ENCODE measurements at places on chromosomes 3 and 15.
A peak's percentile ranks its signal among the peaks of the same experiment; 100 is the strongest.

DNA sequence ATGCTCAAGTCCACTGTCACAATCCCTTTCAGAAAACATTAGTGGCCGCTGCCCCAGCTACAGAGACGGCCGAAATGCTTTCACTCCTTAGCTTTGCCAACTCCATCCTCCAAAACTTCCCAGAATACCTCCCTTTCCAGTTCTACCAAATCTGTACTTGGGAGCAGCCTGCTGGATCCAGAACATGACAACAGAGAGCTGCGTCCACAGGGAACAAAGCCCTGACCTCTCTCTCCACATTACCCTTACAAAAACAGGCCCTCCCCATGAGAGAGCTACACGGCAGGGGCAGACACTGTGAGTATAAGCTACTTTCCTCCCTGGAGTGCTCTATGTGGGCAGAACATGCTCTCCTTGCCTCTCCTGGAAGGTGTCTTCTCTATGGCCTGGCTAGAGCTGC is 6.3 kb downstream of the RBM15B start:
- DNase-seq = no peak

DNA sequence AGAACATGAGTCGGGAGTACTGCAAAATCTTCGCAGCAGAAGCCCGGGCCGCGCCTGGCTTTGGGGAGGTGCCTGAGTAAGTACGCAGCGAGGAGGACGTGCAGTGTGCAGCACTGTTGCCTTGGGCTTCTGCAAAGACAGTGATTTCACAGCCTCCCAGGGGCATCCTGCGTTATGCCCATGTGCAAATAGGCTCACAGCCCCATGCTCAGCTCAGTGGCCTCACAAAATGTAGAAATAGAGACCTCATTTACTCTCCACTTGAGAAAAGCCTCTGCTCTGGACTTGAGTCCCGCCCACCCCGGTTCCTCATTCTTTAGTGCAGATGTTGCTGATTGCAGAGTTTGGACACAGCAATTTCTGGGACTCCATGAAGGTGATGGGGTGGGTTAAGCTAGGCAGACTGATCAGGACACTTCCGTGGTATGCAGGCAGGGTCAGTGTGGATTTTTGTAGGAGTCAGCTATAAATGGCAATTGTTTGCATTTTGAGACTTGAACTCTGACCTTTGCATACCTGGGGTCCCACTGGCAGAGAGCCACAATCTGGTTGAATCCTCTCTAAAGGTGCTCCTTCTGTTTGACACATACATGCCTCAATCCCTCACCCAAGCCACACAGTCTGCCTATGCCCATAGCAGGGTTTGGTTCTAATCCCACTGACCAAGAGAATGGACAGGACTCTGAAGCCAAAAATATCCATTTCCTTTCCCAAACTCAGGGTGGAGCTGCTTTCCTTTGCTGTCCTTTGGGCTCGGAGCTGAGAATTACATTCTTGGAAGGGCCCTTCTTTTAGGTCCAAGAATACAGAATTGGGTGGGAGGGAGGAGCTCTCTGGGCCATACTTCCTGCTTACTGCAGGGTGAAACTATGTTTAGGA is 20.7 kb upstream of the SLC28A1 start:
- no peak for DNase-seq

DNA sequence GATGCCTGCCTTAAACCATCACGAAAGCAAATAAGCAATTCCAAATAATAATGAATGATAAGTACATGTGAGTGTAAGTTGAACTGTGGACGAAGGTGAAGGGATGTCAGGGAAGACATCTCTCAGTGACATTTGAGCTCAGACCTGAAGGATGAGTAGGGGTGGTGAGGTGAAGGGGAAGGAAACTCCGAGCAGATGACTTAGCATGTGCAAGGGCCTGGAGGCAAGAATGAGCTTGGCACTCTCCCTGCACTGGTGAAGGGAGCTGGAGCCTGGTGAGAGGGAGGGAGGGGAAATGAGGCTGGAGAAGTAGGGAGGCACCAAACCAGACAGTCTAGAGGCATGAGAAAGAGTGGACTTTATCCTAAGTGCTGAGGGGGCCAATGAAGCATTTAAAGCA is 84.3 kb downstream of the MTHFS start:
- no peak for DNase-seq

GRCh38 chr3:182821221-182821981 is 28.1 kb downstream of the ATP11B start:
- DNase-seq = no peak

- DNase-seq = no peak
Measured at GRCh38 chr3:171374661-171375285, 85.4 kb downstream of the TNIK start.

- no peak for DNase-seq
Measured at GRCh38 chr3:174335910-174336309, 523.2 kb upstream of the NAALADL2 start.

DNA sequence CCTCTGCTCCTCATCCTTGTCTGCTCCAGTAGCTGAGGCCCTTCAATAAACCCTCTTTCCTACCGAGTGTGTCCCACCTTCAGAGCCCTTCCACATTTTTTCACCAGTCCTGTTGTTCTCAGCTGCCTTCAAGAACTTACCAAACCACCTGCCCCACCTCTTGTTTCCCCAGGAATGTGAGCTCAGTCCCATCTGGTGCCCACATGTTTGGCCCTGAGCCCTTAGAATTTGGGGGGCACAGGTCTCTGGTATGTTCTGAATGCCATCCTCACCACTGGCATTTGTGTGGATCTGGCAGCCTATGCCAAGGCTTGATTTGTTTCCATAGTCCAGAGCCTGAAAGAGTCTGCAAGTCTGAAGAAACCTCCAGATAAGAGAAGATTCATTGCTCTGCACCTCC is 315.2 kb upstream of the PPP2R3A start:
- DNase-seq = no peak

- DNase-seq = no peak
Measured at GRCh38 chr3:1103525-1103924, 10.7 kb downstream of the CNTN6 start.

DNA sequence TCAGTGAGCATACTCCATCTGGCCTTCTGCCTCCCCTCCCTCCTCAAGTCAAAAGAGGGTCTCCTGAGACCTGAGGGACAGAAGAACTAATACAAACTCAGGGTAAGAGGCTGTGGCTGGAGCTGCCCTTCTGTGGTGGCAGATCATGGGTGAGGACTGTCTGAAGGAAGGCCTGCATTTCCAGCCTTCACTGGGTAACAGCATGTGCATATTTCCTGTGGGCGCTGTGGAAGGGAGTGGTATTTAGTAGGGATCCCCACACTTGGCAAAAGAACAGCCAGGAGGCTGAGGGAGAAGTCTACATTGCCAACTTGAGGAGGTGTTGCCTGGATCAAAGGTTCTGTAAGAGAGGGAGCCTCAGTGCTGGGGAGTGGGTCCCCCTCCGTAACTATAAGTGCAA is 10.1 kb upstream of the ESYT3 start:
- DNase-seq = no peak

DNA sequence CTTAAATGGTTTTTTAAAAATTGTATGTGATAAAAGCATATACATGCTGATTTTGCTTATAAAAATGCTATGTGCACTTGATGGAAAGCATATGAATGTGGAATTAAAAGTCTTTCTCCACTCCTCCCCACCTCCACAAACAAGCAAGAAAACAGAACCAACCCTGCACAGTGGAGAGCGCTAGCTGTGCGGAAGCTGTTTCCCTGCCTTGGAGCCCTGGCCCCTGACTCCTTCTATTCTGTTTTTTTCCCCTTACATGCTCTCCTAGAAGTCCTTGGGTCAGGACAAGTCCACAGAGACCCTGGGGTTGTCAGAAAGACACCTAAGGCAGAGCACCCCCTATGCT is 64.2 kb downstream of the BOC start:
- no peak for DNase-seq

DNA sequence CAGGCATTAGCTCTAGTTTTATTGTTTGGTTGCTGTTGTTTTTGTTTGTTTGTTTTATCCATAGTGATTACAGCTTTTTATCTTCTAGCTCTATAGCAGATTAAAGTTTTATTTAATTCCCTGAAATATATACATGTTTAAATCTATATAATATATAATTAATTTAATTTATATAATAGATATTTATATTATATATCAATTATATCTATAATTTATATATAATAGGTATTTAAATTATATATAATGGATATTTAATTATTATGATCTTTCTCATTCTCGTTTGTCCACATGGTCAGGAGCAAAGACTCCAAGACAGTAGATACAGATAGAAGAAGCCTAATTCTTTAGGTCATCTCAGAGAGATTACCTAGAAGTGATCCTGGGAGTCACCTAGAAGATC is 238.8 kb upstream of the GPR149 start:
- DNase-seq = no peak

- DNase-seq = peak; percentile 30
Measured at GRCh38 chr3:52052831-52053306, 3.5 kb downstream of the DUSP7 start.

DNA sequence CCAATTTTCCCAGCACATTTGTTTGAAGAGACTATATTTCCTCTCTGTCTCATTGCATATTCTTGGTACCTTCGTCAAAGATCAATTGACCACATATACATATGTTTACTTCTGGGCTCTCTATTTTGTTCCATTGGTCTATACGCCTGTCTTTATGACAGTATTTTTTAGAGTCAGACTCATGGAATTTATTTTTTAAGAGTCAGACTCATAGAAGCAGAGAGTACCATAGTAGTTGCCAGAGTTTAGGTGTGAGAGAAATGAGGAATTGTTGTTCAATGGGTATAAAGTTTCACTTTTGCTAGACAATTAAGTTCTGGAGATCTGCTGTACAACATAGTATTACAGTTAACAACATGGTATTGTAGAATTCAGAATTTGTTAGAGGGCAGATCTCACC is 27.1 kb downstream of the PLA2G4F start:
- DNase-seq = no peak

GRCh38 chr3:175274056-175274455 is 414.9 kb downstream of the NAALADL2 start:
- DNase-seq = no peak

DNA sequence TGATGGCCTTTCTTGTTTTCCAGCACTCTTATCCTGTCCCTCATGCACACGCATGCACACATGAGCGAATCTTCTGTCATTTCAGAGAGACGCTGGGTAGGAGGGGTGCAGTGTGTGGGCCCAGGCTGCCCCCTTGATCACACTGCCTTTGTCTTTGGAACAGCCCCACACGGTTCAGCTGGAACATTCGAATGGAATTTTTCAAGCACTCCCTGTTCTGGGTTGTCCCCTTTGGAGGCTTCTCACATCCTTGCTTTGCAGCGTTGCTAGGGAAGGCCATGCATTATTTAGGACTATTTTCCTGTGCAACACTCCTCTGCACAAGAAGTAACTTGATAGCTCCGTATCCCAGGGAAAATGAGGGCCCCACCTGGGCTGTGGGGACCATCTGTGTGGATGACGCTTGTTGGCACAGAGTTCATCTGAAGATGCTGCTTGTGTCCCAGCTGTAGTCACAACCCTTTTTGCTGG is 78.4 kb downstream of the SPSB4 start:
- no peak for DNase-seq

DNA sequence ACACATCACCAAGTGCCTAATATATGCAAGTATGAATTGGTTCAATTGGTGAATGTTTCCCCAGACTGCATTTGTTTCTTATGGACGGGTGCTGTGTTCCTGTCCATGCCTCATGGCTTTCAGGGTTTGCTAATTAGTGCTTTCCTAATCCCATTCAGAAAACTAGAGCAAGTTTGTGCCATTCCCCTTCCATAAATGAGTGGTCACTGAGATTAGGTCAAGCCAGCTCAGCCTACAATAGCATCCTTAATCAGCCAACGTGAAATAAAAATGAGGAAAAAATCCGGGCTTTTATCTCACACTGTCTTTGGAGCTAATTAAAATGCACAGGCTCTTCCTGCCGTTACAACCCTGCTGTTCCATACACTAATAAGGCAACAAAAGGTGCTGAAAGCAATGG is 788.8 kb downstream of the ROBO1 start:
- DNase-seq = no peak

DNA sequence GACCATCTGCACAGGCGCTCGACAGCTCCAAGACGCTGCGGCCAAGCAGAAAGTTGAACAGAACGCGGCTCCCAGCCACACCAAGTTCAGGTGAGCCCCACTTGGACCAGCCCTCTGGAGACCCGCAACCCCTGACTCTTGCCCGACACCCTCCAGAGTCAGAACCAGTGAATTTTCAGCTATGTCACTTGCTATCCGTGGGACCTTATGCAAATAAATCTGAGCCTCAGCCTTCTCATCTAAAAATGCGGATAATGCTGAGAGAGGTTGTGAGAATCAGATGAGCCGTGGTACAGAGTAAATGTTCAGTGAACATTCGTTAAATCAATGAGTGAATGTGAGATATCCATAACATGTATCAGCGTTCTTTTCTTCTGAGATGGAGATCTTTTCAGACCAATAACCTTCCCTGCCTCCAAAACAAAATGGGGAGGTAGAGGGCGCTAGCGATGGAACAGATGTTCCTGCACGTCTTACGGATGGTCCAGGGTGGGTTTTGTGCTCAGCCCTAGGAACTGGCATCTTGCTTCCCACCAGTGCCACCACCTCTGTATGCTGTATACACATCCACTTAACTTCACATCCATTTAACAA is 524 bp downstream of the MRPS11 start:
- DNase-seq = peak; percentile 3

DNA sequence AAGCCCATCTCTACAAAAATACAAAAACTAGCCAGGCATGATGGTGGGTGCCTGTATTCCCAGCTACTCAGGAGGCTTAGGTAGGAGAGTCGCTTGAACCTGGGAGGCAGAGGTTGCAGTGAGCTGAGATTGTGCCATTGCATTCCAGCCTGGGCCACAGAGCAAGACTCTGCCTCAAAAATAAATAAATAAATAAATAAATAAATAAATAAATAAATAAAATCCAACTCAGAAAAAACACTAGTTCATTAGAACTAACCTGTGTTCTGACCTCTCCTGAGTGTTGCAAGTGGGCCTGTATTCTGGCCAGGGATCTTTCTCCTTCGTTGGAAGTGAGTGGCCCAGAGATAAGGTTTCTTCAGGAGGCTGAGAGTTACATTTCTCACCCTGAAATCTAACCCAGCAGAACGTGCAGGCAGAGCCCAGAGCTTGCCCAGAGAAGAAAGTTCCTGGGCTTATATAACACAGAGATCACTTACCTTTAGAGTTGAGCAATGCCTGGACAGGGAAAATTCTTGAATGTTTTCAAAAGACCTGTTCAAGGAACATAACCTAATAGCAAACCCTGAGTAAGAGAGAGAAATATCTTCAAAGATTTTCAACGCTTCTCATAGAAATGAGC is 583.9 kb downstream of the MCTP2 start:
- no peak for DNase-seq

- no peak for DNase-seq
Measured at GRCh38 chr3:78049521-78049920, 1009.6 kb downstream of the ROBO2 start.

- DNase-seq = no peak
Measured at GRCh38 chr3:152480282-152480953, 211.7 kb downstream of the MBNL1 start.

Measured in activated T-helper 9 cell treated with anti-CD3 and anti-CD28 coated beads, Interleukin-2, amount 50 U/mL, for 16 hours (primary cell).